ENCODE measurements at places on chromosomes 3 and 15. TPM values are rescaled to one million over a fixed set of nuclear protein-coding genes. Genes with fewer than 3 reads are reported as not detected.

DNA sequence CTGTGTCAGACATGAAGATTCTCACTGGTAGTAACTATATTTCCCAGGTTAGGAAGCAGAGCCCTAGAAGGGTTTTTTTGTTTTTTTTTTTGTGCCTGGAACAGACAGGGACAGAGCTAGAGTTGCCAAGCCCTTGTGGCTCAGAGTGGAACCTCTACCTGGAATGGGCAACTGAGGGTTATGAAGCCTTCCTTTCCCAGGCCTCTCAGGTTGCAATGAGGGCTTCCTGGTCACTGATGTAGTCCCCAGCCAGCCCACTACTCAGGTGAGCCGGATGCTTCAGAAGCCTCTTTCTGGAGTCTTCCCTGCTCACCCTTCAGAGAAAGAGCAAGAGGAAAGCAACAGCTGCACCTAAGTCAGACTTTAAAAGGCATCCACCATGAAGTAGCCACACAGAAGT lies 48.8 kb upstream of the MANF start:
- DNase-seq = no peak

The SPSB4 gene
- total RNA-seq = not detected

The RFTN1 gene
- 74.9 TPM for total RNA-seq

The TRANK1 gene
- total RNA-seq = 78.6 TPM
